NCI-H1436 treated with DMSO at 0.1 percent for 48 hours (cell line): ENCODE measurements at places on chromosomes 1 and 21.

- DNase-seq: no peak
Observed at GRCh38 chr1:45141247-45142003, 65.0 kb downstream of the ZSWIM5 start.

DNA sequence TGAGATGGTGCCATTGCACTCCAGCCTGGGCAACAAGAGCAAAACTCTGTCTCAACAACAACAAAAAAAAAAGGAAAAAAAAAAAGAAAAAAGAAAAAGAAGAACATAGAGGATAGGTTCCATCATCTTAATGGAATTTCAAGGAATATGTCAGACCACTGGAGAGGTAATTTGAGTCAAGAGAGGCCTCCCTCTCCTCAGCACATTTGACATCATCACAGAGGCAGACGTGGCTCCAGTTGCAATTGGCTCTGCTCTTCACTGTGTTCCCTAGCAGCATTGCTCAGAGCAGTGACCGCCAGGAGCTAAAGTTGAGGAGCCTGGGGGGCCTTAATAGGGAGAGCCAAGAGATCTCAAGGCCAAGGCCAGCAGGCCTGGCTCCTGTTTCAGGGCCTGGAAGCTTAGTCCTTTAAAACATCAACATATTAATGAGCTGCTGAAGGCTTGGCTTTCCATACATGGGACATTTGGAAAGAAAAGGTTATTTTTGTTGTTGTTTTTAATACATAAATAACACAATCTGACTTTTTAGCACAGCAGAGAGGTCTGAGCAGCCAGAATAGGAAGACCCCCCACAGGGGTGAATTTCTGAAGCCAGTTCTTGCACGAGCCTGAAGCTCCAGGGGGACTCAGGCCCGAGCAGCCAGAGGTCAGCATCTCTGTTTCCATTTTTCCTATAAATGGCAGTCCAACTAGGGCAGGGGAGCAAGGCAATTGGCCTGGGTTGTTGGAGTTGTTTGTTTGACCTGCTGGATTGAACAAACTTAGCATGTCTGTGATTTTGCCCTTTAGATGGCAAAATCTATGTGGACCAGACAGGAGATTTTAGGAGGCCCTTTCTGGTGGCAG is 118.3 kb upstream of the FGGY start:
- DNase-seq: no peak

DNA sequence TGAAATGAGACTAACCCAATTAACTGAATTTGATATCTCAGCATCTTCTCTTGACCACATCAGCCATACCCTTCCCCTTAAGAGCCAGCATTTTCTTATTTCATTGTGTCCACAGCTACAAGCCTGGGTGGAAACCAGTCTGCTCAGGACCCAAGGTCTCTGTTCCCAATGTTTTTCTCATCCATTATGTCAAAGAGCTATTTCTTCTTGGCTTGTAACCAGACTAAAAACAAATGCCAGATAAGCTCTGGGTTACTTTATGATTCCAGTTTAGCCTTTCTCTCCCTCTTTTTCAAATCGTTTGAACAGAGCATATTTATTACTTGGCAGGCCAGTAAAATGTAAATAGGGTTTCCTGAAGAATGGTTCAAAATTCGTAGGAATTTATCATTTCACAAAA is 109.3 kb upstream of the SPATA6 start:
- no peak for DNase-seq

DNA sequence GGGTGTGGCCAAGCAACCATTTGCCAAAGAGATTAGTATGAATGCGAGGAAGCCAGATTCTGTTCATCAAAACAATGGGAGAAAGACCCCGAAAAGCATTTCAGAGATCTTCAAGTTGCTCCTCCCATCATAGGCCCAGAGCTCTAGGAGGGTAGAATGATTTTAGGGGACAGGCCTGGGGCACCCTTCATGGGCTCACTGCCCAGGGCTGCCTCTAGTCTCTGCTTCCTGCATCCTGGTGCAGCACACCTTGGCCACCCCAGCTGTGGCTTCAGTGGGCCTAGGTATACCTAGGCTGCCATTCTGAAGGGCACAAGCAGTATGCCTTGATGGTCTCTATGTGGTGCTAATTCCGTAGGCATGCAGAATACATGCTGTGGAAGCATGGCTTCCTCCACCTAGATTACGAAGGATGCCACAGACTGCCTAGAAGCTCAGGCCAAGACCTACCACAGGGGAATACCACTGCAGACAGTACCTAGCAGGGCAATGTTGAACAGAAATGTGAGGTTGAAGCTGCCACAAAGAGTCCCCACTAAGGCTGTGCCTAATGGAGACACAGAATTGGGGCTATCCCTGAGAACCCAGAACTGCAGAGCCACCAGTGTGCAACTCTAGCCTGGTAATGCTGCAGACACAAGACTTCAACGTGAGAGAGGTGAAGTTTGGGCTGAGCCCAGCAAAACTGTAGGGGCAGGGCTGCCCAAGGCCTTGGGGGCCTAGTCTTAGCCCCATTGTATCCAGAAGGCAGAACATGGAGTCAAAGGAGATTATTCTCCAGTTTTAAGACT is 158.8 kb downstream of the CLIC6 start:
- DNase-seq: no peak

DNA sequence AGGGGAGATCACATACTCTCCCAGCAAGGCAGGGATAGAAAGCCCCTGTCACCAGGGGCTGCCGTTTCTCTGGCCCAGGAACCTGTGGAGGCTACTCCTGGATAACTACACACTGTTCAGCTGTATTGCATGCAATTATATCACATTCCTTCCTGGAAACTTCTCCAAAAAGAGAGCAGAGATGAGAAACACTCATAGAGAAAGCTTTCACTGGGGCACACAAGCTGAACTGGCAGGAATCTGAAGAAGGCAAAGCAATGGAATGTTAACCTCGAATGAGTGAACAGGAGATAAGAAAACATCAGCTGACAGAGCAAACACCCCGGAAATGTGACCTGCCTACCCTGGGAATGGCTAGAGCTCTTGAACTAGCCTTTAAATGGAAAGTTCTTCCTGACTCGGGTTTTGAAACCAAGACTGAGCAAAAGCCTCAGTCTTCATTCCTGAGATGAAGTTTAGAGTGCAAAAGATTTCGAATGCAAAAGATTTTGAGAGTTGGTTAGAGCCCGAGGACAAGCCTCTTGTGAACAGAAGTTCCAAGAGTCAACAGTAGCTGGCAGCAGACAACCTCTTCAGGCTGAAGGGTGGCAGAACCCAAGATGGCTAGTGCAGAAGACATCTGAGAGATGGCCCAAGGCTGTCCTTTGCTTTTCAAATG is 32.3 kb downstream of the CCN1 start:
- DNase-seq: no peak

- DNase-seq: no peak
Observed at GRCh38 chr1:222167111-222167510, 380.8 kb downstream of the HHIPL2 start.

DNA sequence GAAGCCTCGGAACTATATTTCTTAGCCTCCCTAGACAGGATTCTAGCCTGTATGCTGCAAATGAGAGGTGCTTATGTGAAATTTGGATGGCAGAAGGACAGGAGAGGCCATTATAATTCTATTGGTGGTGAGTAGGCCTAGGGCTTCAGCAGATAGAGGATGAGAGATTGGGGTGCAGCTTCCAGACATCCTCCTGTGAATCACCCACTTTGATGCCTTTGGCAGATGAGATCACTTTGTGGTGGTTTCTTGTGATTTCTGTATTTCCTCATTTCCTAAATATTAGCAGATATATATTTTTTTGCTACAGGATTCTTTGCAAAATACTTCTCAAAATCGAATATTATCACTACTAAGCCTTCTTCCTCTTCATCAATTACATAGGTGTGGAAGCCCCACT is 37.3 kb downstream of the MFSD2A start:
- DNase-seq: no peak

- DNase-seq: no peak
Observed at GRCh38 chr1:88175631-88176226, 508.3 kb upstream of the PKN2 start.

GRCh38 chr1:53116933-53117600 is 25.4 kb downstream of the SLC1A7 start:
- no peak for DNase-seq

GRCh38 chr1:233725423-233725822 is 111.5 kb downstream of the KCNK1 start:
- no peak for DNase-seq

GRCh38 chr1:230083746-230084407 is 16.8 kb downstream of the GALNT2 start:
- no peak for DNase-seq

- DNase-seq: no peak
Observed at GRCh38 chr21:34544032-34544496, 32.1 kb upstream of the KCNE1 start.

GRCh38 chr1:246246430-246246829 is 260.6 kb downstream of the SMYD3 start:
- no peak for DNase-seq

DNA sequence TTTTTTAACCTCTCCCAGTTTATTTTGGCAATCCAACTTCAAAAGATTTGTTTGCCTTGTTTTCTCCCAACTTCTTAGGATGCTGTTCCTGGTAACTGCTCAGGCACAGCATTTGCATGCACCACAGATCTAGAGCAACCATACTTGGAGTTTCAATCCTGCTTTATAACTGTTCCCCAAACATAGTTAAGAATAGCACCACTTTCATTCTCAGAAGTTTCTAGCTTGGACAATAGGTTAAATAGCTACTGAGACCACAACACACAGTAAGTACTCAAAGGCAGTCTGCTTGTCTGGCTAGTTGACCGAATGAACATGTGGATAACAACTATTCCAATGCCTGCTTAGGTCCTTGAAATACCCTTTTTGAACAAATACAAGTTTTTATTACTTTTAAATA is 76.8 kb downstream of the FOXJ3 start:
- DNase-seq: no peak
